Activated naive CD4-positive, alpha-beta T cell treated with anti-CD3 and anti-CD28 coated beads for 36 hours (primary cell): ENCODE measurements at places on chromosomes 6 and 20.

DNA sequence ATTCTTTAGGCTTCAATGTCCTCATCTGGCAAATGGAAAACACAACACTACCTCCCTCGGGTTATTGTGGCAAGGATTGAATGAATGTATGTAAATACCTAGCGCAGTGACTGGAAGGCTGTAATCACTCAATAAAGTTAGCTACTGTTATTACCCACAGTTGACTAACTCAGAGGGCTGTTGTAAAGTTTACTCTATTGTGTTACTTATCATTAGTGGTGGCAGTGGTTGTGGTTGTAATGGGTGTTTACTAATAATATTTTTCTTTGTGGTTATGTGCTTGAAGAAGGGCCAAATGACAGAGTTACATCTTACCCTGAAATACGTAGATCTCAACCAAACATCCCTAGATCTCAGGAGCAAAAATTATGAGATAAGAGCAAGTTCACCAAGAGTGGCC, 42.0 kb upstream of the PXDC1 start:
- no peak overlapping the region for H3K4me3 ChIP-seq
- H3K4me1 ChIP-seq: no peaks in the 10 kb centered on the region
- no peaks in the 10 kb centered on the region for H3K27me3 ChIP-seq
- no peak overlapping the region for H3K27ac ChIP-seq

DNA sequence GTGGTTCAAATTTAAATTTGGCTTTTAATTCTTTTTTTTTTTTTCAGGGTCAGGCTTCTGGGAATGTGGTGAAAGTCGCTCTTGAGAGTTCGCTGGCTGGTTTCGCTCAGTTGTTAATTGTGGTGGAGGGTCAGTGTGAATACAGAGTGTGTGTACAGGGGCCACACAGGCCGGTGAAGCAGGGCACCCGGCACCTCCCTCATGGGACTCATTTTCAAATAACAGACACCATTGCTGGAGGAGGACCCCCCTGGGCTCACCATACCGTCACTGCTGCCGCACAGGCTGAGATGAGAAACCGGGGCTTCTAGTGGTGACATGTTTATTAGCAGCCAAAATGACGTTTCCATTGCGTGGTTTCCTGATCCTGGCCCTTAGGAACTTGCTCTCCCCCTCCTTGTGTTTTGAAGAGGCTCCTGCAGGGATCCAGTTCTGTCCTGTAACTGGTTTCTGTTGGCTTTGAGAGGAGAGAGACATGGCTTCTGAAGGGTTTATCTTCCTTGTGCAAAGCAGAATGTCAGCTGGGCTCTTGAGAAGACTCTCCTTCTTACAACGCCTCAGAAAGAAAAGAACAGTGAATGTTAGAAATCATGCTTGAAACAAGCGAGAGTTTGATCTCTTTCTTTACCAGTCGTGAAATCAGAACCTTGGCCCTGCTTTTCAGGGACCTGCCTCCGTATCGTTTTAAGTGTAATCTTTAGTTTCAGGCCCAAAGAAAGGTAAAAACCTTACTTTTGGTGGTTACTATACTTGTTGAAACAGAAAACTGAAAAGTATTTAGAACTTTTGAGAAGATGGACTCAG, 37.8 kb downstream of the DUSP22 start:
- peaks cover 2% of the 10 kb centered on the region for H3K36me3 ChIP-seq
- no peak overlapping the region for H3K27ac ChIP-seq
- no peaks in the 10 kb centered on the region for H3K4me1 ChIP-seq
- no peak overlapping the region for H3K4me3 ChIP-seq

DNA sequence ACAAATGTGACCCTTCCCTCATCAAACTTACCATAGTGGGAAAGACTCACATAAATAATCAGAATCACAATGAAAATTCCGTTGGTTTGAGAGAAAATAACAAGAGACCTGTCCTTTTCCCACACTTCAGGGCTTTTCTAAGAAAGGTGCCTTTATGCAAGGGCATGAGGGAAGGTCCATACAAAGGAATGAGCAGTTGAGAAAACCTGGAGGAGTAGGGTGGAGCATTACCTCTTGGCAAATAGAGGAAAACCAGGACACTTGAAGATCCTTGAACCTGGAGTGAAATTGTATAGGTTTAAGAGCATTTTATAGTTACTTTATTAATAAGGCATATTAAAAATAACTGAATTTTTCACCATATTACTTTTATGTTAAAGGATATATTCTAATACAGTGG, 54.3 kb downstream of the UBR2 start:
- H3K4me3 ChIP-seq: no peak overlapping the region
- no peak overlapping the region for H3K27ac ChIP-seq
- DNase-seq: no peak
- no peaks in the 10 kb centered on the region for H3K27me3 ChIP-seq
- peaks cover 12% of the 10 kb centered on the region for H3K36me3 ChIP-seq

- H3K4me1 ChIP-seq: no peaks in the 10 kb centered on the region
- no peaks in the 10 kb centered on the region for H3K27me3 ChIP-seq
- H3K36me3 ChIP-seq: no peaks in the 10 kb centered on the region
- no peak overlapping the region for H3K27ac ChIP-seq
Observed at GRCh38 chr6:3929281-3929798, 80.2 kb downstream of the FAM50B start.

- H3K4me1 ChIP-seq: no peaks in the 10 kb centered on the region
- H3K27ac ChIP-seq: no peak overlapping the region
- H3K4me3 ChIP-seq: no peak overlapping the region
- no peaks in the 10 kb centered on the region for H3K36me3 ChIP-seq
- no peak for DNase-seq
Observed at GRCh38 chr6:145370559-145370958, 364.8 kb downstream of the EPM2A start.

- H3K36me3 ChIP-seq: no peaks in the 10 kb centered on the region
- DNase-seq: no peak
- no peak overlapping the region for H3K4me3 ChIP-seq
Observed at GRCh38 chr20:49471397-49471796, 11.1 kb downstream of the KCNB1 start.
